ENCODE measurements at places on chromosomes 5 and 9. TPM values are rescaled to one million over a fixed set of nuclear protein-coding genes. Genes with fewer than 3 reads are reported as not detected.

The GBGT1 gene
- total RNA-seq: 2.6 TPM

The OLFM1 gene
- 4.0 TPM for total RNA-seq

The CDC20B gene
- not detected for total RNA-seq

The IL3 gene
- total RNA-seq: not detected

The AGXT2 gene
- total RNA-seq: not detected

DNA sequence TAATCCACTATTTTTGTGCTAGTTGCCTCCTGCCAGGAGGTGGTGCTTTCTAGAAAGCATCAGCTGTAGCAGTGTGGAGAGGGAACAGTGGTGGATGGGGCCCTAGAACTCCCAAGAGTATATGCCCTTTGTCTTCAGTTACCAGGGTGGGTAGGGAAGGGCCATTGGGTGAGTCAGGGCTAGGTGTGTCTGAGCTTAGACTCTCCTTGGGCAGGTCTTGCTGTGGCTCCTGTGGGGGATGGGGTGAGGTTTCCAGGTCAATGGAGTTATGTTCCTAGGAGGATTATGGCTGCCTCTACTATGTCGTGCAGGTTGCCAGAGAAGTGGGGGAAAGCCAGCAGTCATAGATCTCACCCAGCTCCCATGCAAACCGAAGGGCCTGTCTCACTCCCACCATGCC, 11.3 kb upstream of the ADAMTS12 start:
- no peak for DNase-seq

GRCh38 chr9:81058782-81059181, 630.6 kb downstream of the TLE1 start:
- DNase-seq: no peak

DNA sequence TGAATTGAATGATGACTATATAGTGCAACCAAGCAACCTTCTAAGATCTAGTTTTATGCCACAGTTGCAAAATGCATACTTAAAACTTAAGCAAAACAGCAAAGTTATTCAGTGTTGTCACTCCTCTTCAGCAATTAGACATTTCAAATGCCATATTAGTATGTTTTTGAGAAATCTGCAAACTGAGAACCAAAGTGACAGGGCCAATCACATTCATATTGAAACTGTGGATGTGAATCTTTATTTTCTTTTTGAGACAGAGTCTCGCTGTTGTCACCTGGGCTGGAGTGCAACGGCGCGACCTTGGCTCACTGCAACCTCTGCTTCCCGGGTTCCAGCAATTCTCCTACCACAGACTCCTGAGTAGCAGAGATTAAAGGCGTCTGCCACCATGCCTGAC, 249.2 kb upstream of the EFNA5 start:
- DNase-seq: no peak

- no peak for DNase-seq
These were observed 547 bp downstream of the CLTA start for GRCh38 chr9:36191290-36191645.

- no peak for DNase-seq
These were observed 546.8 kb upstream of the FTMT start for GRCh38 chr5:121304838-121305237.

- DNase-seq: no peak
These were observed 1032.3 kb upstream of the NUDT12 start for GRCh38 chr5:104594850-104595249.

GRCh38 chr5:155833287-155833686, 493.7 kb upstream of the SGCD start:
- no peak for DNase-seq

DNA sequence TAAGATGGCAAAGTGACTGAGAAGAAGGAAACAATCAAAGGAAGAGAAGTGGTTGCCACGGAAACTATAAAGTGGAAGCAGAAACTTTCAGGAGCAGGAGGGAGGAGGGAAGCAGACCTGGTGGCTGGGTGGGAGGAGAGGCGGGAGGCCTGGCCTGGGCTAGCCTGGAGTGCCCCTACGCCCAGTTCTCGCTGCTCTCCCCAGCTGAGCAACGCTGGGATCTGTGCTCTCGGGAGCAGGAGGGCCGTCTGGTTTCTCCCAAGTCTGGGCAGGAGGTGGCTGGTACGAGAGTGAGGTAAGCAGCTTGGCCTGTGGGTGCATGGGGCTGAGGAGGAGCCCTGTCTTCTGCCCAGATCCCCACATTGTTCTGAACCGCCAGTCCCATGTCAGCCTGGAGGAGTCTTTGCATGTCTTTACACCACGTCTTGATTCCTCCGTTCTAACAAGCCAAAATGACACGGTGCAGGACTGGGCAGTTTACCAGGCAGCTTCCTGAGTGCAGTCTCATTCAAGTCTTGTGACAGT, 15.0 kb upstream of the DAB2IP start:
- no peak for DNase-seq

- no peak for DNase-seq
These were observed 575.8 kb downstream of the TLE1 start for GRCh38 chr9:81113453-81114124.

DNA sequence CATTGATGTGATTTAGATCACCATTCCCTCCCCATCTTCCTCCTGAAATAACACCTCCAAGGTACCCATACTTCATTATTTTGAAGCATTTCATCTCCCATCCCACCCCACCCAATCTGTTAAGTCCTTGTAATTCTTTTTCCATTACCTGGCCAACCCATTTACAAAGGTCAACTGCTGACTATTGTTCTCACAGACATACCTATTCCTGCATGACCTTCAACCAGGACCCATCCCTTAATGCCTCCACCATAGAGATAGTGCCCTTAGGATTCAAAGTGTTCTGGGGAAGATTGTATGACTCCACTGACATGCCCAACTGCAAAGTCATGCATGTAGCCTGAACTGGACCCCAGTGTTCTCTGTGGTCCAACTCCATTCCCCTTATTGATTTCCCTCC, 91.2 kb downstream of the NLN start:
- no peak for DNase-seq

- no peak for DNase-seq
These were observed 184.7 kb downstream of the C9orf50 start for GRCh38 chr9:129435988-129436717.
